CMK (cell line): ENCODE measurements at places on chromosomes 16 and 17.

DNA sequence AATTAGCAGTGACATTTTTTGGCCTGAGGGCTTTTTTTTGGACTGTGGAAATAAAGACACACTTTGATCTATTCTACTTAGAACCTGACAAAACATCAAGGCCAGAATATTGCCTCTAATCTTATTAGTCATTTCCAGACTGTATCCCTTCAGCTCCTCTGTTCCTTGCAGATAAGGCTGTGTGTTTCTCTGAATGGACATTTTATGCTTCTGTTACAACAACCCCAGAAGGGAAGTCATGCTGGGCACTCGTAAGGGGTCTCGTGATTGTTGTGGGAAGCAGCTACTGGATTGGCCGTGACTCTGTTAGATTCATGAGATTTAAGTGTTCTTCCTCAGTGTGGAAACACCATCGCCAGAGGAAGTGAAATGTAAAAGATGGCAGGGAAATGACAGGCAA lies 31.6 kb upstream of the HS3ST2 start:
- DNase-seq: peak; percentile 62

DNA sequence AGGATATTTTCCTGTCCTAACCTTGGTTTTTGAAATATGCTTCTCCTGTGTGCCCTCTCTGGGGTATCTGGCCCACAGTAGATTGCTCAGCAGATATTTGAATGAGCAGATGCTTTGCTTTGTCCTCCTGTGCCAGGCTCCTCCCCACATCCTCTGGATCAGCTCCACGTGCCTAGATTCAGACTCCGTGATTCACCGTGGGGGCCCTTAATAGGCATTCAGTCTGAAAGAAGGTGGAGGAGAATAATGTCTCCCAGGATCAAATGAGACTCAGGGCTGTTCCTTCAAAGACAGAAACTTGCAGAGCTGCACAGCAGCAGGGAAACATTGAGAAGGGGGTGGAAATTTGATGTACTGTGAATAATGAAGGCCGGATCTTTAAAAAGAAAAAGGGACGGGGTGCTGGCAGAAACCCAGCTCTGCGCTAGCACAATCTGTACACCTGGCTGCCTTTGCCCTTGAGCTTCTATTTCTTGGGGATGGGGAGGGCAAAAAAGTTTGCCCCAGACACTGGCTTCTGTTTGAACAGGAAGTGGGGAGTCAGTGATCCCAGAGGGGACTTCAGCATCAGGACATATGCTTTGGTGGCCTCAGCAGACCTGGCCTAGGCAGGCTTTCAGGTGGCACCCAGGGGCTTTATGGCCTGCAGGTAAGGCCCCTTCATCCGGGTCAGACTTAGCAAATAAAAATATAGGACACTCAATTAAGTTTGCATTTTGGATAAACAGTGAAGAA lies 15.9 kb upstream of the SLC12A3 start:
- DNase-seq: no peak

GRCh38 chr17:63116967-63117830 lies 151.2 kb downstream of the TANC2 start:
- no peak for DNase-seq

- no peak for DNase-seq
Measured at GRCh38 chr17:43092901-43093300, 32.3 kb downstream of the BRCA1 start.

DNA sequence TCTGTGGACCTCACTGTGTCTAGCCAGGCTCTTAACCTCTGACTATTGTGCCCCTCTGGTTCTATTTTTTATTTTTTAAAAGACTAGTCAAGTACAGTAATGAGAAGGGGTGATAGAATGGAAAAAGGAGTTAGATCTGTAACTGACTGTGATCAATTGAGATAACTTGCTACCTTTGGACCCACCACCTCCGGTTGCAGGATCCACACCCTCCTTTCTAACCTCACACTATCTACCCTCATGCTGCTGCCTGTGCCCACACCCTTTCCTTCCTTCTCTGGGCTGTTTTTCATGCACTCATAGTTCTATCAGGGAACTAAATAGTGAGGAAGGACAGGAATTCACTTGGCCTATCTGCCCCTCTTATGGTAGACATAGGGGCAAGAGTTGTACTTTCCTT lies 172.3 kb downstream of the KATNIP start:
- no peak for DNase-seq

DNA sequence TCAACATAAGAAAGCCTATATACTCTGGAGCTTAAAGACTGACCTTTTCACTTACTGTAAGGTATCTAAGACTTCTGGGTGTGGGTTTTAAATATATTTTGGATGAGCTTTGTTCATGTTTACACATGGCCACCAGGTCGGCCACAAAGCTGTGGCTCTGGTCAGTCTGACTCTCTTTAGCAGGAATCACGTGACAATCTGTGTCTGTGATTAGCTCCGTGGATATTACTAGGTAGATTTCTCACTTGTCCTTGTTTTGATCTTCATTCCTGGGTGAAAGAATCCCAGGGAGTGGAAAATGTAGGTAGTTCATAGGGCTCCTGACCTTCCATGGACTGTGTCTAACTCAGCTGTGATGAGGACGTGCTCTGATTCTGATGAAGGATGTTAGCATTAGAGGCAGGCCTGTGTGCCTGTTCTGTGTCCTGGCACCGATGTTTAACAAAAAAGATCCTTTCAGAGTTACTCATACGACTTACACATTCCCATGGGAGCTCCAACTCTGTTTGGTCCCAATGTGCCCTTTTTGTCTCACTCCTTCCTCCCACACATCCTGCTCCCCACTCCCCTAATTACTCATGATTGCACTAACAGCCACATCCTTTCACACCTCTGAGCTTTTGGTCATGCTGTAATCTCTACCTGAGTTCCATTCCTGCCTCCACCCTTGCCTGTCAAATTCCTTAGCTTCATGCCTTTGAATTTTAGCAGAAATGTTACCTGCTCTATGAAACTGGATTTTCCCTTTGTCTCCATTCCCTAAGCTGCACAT lies 425.1 kb downstream of the MAF start:
- no peak for DNase-seq

DNA sequence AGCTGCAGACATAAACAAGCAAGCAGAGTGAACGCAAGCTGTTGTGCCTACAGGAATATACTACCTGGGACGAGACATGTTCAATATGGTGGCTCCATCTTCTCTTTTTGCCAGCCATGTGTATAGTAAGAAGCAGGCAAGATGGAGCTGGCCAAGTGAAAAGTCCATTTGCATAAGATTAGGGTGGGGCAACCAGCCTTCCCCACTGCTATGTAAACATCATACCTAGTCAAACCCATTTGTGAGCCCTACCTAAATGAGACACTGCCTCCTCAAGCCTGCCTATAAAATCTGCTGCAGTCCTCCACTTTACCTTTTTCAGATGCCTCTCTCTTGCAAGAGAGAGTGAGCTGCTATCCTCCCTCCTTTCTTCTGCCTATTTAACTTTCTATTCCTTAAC lies 370.1 kb upstream of the PMFBP1 start:
- DNase-seq: no peak

DNA sequence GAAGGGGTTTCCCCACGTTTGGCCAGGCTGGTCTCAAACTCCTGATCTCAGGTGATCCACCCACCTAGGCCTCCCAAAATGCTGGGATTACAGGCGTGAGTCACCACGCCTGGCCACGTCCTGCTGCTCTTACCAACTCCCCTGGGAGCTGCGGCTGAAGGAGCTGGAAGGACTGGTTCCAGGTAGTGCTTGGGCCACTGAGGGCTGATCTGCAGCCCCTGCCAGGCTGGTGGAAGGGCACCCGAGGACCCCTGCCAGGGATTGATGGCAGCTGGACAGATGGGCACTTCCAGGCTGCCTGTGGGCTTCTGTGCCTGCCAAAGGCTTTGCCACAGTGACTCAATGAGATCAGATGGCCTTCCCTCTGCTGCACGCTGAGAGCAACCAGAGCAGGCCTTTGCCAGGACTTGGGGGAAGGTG lies 2.3 kb downstream of the OXLD1 start:
- no peak for DNase-seq

DNA sequence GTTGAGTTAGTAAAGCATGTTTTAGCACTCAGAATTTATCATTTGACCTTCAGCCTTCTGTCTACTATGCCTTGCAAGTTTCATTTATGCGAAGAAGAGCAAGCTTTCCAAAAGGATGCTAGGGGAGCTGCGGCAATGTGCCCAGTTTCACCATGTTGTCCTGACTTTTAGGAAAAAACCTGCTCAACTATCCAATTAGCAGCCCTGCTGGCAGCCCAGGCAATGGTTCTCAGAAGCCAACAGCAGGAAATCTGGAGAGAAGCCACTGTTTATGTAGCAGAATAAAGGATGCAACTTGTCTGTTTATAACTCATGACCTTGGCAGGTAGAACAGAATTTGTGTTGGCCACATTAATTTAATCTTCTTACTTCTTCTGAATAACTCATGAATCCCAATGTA lies 230.8 kb downstream of the ABCC12 start:
- DNase-seq: no peak

GRCh38 chr16:51002881-51003490 lies 148.1 kb downstream of the SALL1 start:
- peak; percentile 81 for DNase-seq

- peak; percentile 85 for DNase-seq
Measured at GRCh38 chr16:81624760-81625543, 154.1 kb upstream of the PLCG2 start.

DNA sequence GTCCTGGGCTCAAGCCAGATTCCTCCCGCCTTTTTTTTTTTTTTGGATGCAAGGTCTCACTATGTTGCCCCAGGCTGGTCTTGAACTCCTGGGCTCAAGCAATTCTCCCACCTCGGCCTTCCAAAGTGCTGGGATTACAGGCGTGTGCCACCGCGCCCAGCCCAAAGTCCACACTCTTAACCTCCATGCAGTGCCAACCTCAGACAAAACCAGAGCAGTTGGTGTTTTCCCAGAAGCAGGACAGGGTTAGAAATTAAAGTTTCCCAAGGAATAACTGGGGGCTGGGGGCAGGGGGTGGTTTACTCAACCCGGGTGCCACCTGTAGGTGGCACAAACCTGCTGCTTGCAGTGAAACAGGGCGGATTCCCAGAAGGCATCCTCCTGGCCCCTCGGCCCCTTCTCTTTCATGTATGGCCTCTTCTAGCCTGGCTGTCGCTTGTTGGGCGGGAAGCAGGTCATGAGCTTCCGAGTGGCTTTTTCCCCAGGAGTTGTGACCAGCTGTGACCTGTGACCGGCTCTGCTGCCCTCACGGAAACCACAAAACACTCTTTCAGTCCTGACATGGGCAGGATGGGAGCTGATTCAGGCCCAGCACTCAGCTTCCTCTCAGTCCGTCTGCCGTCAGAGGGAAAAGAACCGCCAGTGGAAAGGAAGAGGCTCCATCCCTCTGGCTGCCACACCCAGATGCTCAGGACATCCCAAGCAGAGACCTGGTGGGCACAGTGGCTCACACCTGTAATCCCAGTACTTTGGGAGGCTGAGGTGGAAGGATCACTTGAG lies 25.6 kb upstream of the USP7 start:
- no peak for DNase-seq

GRCh38 chr17:14044702-14045101 lies 24.6 kb upstream of the COX10 start:
- DNase-seq: no peak

- no peak for DNase-seq
Measured at GRCh38 chr17:17626840-17627239, 35.3 kb upstream of the PEMT start.

DNA sequence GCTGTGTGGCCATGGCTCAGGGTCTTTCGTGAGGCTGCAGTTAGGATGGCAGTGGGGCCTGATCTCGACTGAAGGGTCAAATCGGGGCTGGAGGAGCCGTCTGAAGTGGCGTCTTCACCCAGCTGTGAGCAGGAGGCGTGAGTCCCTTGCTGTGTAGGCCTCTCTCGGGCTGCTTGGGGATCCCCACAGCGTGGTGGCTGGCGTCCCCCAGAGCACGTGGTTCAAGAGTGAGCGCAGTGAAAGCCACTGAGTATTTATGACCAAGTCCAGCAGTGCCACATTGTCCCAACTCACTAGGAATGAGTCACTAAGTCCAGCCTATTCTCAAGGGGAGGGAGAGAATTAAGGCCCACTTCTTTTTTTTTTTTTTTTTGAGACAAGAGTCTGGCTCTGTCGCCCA lies 11.7 kb upstream of the TCF25 start:
- no peak for DNase-seq

GRCh38 chr16:30569746-30570635 lies 1.5 kb downstream of the ZNF688 start:
- no peak for DNase-seq

- DNase-seq: no peak
Measured at GRCh38 chr17:81012574-81013447, 21.2 kb downstream of the CHMP6 start.

GRCh38 chr16:11032000-11032921 lies 87.9 kb downstream of the CLEC16A start:
- no peak for DNase-seq

- DNase-seq: no peak
Measured at GRCh38 chr16:48997081-48997615, 284.5 kb downstream of the CBLN1 start.

DNA sequence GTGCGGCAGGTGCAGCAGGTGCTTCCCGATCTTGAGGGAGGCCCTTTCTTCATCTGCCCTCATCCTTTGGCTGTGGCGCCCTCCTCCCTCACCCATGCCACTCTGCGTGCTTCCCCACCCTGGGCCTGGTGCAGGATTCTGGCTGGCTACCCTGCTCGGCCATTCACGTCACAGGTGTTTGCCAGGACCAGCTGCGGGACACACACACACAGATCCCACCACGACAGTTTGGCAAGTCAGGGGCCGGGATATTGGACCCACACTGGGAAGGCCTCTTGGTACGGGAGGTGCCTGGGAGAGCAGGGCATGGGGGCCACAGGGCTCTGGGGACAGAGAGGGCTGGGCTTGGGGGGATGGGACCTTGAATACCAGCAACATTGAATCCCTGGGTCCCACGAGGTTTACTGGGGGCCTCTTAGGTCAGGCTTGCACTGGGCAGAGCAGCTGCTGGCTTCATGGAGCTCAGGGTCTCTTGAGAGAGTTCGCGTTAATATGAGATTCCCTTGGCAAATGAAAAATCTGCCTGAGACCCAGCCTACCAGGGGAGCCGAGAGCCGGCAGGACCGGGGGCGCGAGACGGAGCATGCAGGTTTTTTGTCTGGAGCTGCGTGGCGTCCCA lies 15.1 kb downstream of the ADCY7 start:
- no peak for DNase-seq

DNA sequence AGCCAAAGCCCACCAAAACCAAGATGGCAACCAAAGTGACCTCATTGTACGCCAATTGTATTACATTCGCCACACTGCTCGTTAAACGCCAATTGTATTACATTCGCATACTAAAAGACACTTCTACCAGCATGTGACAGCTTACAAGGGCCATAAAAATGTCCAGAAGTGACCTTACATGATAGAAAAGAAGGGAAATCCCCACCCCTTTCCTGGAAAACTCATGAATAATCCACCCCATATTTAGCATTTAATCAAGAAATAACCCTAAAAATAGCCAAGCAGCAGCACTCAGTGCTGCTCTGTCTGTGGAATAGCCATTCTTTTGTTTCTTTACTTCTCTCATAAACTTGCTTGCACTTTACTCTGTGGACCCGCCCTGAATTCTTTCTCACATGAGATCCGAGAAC lies 25.7 kb downstream of the PSMD7 start:
- no peak for DNase-seq

- no peak for DNase-seq
Measured at GRCh38 chr17:70872103-70872502, 702.8 kb downstream of the KCNJ2 start.
